Dermis microvascular lymphatic vessel endothelial cell (primary cell): ENCODE measurements at places on chromosomes 1 and 21. TPM values are rescaled to one million over a fixed set of nuclear protein-coding genes. Genes with fewer than 3 reads are reported as not detected.

DNA sequence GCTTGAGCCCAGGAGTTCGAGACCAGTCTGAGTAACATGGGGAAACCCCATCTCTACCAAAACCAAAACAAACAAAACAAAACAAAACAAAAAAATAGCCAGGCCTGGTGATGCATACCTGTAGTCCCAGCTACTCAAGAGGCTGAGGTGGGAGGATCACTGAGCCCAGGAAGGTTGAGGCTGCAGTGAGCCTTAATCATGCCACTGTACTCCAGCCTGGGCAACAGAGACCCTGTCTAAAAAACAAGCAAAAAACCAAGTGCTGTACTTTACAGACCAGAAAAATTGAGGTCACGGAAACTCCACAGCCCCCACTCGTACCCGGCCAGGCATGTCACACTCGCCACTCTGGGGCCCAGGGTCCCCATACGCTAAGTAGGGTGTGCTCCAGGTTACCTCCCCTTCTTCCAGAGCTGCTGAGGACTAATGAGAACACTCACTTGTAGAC, 22.9 kb downstream of the ATP2B4 start:
- DNase-seq, result no peak

The TESK2 gene
- 4.2 and 5.9 TPM in 2 replicates for total RNA-seq

- no peak for DNase-seq
Measured at GRCh38 chr1:99170516-99170915, 93.8 kb upstream of the PLPPR4 start.

GRCh38 chr1:156065212-156065611, 4.3 kb downstream of the RAB25 start:
- DNase-seq, result no peak

The AMPD1 gene
- not detected in 2 replicates for total RNA-seq

DNA sequence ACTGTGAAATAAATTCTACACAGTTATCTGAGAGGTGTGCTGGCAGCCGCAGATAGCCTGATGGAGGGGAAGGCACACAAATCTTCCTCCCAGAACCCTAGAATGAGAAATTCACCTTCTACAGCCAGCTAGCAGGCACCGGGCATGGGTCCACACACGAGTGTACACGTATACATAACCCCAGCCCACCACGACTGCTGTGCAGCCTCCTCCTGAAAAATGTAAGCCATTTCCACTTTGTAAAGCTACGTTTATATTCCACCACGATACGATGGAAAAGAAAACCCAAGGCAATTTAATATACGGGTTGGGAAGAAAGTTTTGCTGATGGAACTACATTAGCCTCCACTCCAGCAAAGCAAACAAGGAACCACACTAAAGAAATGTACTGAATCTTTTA, 1.8 kb downstream of the BTG3 start:
- DNase-seq, result no peak

The OLFM3 gene
- total RNA-seq, result not detected in 2 replicates

DNA sequence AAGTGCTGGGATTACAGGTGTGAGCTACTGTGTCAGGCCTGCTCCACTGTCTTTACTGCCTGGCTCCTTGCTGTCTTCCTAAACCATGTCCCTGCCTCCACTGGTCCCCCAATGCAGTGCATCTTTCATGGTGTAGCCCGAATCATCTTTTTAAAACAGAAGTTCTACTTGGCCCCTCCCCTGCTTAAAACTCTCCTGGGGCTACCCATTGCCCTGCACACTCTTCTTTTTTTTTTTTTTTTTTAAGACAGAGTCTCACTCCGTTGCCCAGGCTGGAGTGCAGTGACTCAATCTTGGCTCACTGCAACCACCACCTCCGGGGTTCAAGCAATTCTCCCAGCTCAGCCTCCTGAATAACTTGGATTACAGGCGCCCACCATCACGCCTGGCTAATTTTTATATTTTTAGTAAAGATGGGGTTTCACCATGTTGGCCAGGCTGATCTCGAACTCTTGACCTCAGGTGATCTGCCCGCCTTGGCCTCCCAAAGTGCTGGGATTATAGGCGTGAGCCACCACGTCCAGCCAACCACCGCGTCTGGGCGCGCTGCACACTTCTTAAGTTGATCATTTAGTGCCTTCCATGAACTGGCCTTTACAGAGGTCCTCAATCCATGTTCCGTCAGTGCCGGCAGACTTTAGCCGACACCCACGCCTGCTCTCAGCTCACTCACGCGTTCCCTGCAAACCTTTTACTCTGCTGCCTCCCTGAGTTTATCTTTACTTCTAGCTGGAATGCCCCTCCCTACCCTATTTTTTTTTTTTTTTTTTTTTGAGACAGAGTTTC, 2.4 kb downstream of the FCN3 start:
- DNase-seq, result no peak

DNA sequence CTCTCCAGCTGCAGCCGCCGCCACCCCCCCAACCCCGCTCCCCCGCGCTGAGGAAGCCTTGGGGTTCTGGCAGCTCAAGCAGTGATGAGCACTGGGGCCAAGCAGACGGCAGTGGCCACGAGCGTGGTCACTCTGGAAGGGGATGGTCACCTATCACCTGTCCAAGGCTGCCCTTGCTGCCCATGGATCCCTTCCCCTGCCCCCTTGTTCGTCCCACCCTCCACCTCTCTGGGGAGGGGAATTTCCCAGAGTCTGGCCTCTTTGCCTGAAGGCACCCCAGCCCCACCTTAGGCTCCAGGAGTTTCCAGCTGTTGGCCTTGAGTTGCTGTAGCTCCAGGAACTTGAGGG, 7.2 kb upstream of the SMIM12 start:
- DNase-seq, result no peak

The HHIPL2 gene
- total RNA-seq, result not detected in 2 replicates

GRCh38 chr1:27258598-27258997, 24.2 kb downstream of the WDTC1 start:
- no peak for DNase-seq

- no peak for DNase-seq
Measured at GRCh38 chr1:198494658-198495103, 45.8 kb downstream of the ATP6V1G3 start.

DNA sequence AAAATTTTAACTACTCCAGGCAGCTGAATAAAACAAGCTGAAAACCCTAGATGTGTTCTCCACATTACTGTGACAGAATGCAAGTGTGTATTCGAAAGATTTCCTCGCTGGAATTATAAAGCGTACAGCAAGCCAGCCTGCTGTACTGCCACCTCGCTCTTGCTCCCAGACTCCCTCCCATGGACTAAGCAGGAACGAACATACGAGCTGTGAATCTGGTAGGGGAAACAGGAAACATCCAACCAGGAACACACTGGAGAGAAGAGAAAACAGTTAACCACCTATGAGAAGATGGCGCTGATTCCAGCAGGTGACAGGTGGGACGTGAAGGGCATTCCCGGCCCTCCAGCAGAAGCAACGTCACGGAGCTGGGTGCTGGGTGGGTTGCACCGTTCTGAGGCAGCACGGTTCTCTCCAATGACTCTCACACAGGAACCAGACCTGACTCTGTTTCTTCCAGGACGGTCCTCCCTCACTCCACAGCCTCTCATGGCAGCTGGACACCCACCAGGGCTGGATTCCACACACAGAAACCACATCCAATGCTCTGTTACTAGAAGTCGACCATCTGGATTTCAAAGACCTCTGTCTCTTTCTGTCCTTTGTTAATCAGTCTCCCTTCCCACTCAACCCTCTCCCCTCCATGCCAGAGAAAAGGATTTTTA, 219.2 kb downstream of the RERE start:
- DNase-seq, result peak; percentile 72

DNA sequence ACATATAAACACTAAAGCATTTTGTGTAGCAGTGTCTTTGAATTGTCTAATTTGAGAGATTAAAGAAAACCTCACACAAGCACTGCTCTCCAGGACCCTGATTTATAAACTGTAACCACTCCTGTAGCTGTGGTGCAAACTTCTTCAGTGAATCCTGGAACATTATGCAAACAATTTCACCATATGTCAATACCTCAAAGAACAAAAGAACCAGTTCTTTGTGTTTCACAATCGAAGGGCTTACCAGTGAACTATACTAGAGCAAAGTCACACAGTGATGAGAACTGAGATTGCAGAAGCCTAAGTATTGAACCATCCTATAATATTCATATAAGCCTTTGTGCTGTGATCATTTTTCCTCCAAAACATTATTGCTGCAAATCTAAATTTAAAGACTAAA, 21.5 kb downstream of the DPH5 start:
- no peak for DNase-seq

DNA sequence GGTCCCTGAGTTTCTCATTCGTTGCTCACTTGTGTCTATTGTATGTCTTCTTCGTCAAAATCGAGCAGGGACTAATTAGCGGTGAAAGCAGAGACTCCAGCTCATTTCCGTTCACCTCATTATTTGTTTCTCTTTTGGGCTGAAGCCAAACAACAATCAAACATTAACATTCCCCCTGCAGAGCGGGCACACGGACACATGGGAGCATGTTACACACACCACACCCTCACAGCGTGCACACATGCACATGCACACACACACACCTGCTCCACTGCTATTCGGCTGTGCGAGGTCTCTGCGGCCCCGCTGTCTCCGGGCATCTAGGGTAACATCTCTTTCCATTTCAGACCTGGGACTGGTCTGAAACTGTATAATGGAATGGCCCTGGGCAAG, 58.5 kb upstream of the LRRC8D start:
- DNase-seq, result no peak

- no peak for DNase-seq
Measured at GRCh38 chr1:229947968-229948367, 119.1 kb upstream of the GALNT2 start.

- no peak for DNase-seq
Measured at GRCh38 chr1:187477103-187477502, 648.4 kb downstream of the PLA2G4A start.

GRCh38 chr21:33374080-33374449, 29.1 kb upstream of the IFNGR2 start:
- no peak for DNase-seq

GRCh38 chr1:180854001-180854400, 58.7 kb upstream of the KIAA1614 start:
- peak; percentile 55 for DNase-seq

The FMN2 gene
- under 0.01 TPM in 1 of 2 replicates, not detected in the other for total RNA-seq

GRCh38 chr1:110312188-110313121, 26.7 kb upstream of the RBM15 start:
- DNase-seq, result peak; percentile 79

The ELOA gene
- total RNA-seq, result 15.4 and 22.1 TPM in 2 replicates

- DNase-seq, result no peak
Measured at GRCh38 chr21:36916718-36917117, 49.8 kb downstream of the HLCS start.

- DNase-seq, result peak; percentile 26
Measured at GRCh38 chr1:42146626-42147320, 6.4 kb upstream of the GUCA2B start.

DNA sequence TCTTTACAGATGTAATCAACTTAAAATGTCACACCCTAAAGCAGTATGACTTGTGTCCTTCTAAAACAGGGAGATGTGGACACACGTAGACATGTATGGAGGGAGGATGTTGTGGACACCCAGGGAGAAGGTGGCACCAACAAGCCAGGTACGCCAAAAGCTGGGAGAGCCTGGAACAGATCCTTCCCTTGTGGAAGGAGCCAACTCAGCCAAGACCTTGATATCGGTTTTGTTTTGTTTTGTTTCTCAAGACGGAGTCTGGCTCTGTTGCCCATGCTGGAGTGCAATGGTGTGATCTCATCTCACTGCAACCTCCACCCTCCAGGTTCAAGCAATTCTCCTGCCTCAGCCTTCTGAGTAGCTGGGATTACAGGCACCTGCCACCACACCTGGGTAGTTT, 45.6 kb downstream of the CHAF1B start:
- peak; percentile 57 for DNase-seq

DNA sequence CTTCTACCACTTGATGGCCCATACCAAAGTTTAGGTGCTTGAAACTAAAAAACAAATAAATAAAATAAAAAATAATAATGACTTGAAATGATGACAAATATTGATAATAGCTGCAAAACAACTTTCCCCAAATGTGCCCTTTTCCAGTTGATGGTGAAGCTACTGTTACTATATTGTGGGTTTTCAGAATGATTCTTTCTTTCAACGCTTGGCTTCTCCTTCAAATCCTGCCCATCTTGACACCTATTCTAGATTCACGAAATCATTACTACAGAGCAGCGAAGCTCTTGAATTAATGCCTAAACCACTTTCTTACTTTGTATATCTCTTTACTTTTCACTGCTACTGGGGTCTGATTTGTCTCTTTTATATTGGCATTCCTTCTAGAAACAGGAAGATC, 9.2 kb upstream of the C1orf141 start:
- DNase-seq, result no peak

DNA sequence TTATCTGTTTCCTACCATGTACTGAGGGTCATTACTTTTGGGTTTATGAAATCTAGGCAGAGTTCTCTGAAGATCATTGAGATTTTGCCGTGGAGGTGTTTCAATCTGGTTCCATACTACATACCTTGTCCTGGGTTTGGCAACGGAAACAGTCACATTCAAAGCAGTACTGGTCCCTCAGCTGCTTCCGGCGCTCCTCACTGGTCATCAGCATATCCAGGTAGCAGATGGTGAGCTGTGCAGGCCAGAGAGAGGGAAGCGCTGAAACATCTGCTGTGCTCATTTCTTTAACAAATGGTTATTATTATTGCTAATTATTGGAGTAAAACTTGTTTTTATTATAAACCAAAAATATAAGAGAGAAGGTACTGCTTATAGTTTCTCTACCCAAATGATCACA, 591.7 kb downstream of the SMYD3 start:
- DNase-seq, result no peak

The VWA5B1 gene
- total RNA-seq, result not detected in 2 replicates

DNA sequence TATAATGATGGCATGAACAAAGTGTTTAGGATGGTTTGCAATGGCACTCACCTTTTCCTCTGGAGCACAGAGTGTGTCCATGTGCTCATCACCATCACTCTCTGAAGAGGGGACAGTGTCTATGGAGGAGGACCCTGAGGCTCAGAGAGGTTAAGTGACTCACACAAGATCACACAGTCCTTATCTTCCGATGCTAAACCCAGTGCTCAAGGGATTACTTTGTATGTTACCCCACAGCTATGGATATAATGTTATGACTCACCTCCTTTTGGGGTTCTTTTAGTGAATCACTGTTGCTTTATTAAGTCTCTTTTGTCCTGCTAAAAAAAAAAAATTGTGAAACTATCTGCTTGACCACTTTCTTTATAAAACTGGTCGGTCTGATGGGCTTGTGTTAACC, 67.6 kb downstream of the TENT5C start:
- DNase-seq, result no peak

The GCSAML gene
- not detected in 2 replicates for total RNA-seq

DNA sequence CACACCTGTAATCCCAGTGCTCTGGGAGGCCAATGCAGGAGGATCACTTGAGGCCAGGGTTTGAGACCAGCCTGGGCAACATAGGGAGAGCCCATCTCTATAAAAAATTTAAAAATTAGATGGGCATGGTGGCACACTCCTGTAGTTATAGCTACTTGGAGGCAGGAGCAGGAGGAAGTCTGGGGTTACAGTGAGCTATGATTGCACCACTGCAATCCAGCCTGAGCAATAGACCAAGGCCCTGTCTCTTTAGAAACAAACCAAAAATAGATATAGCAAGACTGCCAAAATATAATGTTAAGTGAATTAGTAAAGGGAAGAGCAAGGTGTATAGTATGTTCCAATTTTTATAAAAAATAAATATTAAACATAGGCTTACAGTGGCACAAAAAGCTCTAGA, 28.8 kb downstream of the PLEKHO1 start:
- no peak for DNase-seq
